ENCODE measurements at places on chromosomes 5 and 9.

DNA sequence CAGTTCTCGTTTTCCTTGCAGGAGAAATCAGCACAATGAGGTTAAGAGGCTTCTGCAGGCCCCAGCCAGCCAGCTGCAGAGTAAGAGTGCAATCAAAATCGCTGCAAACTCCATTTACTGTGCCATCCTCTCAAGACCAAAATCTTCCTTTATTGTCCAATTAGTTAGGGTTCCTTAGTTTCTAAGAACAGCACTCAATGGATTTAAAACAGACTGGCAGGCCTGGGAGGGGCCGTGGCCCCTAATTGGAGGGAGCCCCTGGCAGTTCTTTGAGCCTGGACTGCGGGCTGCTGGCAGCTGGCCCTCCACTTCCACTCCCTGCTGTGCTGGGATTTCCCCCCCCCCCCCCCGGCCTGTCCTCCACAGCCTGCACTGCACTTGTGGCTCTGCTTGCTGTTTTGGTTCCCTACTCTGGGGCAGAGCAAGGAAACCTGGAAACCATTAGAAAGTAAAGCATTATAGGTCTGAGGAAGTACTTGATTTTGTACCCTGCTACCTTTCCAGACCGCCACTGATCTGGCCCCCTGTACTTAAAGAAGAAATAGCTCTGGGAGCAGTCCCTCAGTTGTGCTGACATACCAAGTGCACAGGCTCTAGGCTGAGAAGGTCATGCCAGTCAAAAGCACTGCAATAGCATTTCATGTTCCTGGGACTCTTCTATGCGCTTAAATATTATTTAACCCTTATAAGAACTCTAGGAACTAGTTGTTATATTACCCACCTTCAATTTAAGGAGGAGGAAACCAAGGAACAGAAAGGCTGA, 129.0 kb downstream of the APBA1 start:
- no peak for DNase-seq

DNA sequence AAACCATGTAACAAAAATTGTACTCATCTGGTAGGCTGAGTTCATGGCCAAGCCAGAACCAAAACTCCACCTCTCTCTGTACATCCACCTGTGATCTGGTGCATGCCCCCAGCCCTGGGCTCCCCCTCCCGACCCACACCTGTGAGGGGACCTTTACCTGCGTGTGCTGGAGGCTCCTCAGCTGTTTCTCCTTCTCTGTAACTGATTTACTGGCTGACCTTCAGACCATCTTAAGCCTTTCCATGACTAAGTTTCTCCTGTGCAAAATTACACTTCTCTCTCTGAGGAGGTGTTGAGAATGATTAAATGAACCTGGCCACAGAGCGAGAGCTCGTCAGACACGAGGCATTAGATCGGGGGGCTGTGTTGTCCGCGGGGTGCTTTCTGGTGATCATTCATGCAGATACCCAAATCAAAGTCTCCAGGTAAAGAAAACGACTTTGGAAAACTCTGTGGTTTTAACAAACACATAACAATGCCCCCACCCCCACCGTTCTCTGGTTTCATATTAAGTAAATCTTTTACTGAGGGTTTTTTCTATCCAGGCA, 136.4 kb downstream of the SEMA5A start:
- no peak for DNase-seq

DNA sequence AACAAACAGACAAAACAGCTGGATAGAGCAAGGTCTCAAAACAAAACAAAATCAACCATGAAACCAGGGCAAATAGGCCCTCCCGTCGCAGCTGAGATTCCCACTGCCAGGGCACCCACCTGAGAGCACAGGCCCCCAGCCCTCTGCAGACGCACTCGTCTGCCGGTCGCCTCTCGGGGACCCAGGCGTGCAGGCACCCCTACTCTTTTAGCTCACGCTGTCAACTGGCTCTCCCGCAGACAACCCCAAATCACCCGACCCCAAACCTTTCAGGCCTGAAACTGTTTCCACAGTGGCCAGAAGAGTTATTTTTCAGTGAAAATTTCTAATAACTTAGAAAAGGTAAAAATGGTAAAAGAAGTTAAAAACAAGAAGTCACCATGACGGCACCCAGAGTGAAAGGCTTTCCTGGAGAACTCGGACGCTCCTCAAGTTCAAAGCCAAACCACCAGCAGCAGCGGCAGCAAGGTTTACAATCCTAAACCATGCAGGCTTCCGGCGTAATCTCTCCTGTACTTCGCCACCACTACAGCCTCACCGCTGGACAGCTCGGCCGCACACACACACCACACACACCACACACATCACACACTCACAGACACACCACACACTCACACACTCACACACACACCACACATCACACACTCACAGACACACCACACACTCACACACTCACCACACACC, 1.9 kb upstream of the UBE2QL1 start:
- DNase-seq: no peak

GRCh38 chr9:135448663-135449100, 30.9 kb upstream of the PPP1R26 start:
- no peak for DNase-seq

DNA sequence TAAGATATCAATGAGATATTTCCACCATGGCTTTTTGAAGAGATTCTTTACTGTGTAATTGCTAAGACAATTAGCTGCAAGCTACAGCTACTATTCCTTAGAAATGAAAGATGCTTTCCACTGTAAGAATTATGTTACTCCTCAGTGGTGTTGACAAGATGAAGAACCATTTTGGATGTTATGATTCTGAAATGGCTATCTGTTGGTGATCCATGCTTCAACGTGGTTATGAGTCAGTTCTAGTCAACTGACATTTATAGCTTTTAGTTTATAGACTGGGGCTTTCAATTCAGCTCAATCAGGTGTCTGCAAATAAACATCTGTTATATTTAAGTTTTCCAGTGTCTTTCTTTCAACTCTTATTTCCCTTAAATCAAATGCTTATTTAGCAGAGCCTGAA, 93.7 kb downstream of the SGCD start:
- no peak for DNase-seq

DNA sequence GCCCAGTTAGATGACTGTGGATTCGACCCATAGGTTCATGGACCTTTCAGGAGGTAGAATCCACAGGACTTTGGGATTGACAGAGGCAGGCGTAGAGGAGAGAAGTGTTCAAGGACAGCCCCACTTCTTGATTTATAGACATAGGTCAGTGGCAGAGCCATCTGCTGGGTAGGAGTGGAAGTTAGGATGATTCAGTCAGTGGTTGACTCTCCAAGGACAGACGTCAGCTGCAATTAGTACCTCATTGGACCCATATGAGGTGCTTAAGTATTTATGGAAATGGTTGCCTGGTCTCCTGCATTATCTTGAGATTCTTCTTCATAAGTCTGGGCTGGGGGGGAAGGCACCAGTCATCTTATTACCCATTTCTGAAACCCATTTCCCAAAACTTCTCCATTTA, 70.9 kb downstream of the SH3RF2 start:
- DNase-seq: no peak

- DNase-seq: no peak
Observed at GRCh38 chr9:2496169-2496568, 125.4 kb upstream of the VLDLR start.

DNA sequence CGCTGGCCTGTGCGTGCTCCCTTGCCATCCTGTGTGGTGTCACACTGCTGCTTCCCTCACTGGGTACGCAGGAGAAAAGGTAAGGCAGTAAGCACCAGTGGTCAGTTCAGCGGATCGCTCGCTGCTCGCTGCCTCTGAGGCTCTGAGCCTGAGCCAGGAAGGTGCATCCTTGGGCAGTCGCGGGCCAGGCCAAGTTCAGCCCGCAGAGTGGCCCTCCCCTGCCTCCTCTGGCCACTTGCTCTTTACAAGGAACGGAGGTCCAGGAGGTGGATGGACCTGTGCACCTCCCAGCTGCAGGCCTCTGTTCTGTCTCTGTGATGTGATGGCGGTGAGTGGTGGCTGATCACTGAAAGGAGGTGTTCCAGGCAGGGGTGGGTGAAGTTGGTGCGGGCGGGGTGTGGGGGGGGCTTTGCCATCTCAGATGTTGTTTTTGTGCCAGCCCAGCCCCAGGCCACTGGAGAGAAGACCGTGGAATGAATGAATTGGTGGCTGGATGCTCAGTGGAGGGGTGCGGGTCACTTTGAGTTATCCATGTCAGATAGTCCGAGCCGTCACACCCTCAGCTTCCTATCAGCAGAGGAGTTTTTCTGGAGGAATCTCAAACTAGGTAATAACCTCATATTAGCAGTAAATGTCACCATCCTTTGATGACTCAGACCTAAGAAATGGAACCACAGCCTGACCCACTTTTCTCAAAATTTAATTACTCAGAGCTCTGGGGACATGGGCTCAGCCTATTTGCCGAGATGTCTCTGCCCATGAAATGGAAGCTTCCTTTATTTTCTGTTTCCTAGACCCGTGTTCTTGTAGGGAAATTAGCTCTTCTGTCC, 7.3 kb downstream of the COL5A1 start:
- DNase-seq: no peak
